ENCODE measurements at places on chromosomes 2 and 18.

GRCh38 chr2:151422917-151423439 is 13.3 kb downstream of the RIF1 start:
- DNase-seq = no peak

DNA sequence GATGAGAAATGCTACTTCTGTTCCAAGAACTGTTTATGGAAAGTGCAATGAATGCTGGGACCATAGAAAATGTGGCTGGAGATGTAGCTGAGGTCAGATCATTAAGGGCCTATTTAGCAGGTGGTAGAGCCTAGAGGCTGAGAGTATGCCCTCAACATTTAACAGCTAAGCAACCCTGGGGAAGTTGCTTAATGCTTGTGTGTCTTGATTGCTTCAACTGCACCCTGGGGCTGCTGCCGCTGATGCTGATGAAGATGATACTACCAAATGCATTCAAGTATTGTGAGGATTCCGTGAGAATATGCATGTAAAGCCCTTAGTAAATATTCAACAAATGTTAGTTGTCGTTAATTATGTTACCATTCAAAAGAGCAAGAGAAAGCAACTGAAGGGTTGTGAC is 273.2 kb downstream of the BCL11A start:
- DNase-seq = no peak

DNA sequence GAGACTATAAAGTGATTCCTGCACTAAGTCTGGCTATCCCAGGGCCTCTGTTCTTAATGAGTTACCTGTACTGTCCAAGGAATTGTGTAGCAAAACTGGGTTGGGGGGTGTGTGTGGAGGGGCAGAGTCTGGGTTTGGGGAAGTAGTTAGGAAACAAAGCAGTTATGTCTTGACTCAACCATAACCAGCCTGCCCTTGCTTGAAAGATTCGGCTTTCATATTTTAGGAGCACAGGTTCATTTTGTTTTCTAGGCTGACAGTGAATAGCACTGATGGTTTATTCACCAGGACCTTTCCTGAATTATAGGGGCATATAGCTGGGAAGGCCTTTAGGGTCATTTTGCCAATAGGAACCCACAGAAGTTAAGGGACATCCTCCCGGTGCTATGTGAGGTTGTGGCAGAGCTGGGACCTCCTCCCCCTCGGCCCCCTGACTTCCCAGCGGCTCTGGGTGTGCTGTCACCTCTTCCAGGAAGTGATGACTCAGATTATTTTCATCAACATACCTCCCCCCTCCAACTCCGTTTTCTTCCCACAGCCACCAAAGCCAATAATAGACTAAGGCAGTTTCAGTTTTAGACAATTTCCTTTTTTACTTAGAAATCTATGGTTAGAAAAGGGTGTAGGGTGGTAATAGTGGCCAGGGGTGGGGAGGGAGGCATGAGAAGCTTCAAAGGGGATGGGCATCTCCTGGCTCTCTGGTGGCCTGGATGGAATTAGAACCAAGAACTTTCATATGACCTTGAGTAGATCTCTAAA is 44.8 kb downstream of the SETBP1 start:
- DNase-seq = no peak

DNA sequence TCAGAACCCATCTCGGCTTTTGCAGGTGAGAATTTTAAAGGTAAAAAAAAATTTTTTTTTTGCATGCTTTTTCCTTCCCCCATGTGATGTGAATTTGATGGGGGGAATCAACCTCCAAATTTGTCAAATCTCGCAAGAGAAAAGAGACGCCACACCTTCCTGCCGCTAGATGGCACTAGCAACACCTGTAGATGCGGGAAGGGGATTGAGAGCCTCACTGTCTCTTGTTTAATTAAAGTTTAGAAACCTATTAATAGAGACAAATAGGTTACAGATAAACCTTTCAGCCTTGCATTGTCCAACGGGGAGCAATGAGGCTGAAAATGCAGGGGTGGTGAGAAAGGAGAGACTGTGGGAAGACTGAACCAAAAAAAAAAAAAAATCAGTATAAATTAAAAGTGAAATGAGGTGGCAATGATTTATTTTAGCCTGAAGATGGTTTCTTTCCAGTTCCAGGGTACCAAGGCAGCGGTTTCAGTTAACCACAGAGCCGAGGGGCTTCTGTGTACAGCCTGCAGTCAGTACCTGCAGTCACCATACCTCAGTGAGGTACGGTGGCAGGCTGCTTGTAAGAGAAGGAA is 84.6 kb downstream of the NRP2 start:
- DNase-seq = peak; percentile 46

GRCh38 chr2:25311865-25312575 is 29.7 kb downstream of the DNMT3A start:
- DNase-seq = no peak

DNA sequence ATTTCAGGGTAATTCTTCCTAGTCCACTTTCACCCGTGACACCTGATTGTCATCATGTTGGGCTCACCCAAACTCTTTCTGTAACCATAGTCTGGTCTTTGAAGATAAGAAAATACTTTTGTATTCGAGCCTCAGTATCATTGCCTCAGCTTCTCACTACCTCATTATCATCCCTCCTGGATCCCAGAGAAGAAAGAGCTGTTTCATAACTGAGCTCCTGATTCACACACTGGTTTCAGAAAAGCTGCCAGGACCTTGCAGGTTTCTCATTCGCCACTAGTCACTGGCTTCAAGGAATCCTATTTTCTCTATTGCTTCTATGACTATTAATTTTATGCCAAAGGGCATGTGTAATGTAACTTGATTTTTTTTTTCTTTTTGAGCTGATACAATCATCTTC is 2.9 kb upstream of the CRIM1 start:
- no peak for DNase-seq

DNA sequence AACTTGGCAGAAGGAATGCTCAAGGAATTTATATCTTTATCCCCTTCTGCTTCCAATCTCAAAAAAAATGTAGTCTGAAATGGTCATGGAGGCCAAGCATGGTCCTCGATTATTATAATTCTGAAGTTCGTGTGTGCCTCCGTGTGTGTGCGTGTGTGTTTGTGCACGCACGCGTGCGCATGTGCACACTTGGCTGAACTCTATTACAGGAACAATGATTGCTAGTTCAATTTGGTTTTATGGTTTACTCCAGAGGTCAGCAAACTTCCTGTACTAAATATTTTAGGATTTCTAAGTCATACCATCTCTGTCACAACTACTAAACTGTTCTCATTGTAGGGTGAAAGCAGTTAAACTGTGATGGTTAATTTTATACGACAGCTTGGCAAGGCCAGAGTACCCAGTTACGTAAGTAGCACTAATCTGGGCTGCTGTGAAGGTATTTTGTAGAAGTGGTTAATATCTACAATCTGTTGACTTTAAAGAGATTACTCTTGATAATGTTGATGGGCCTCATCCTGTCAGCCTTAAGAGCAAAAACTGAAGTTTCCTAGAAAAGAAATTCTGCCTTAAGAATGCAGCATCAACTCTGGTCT is 5.8 kb upstream of the MARCHF7 start:
- DNase-seq = no peak

- peak; percentile 12 for DNase-seq
Measured at GRCh38 chr2:16127276-16127940, 187.1 kb downstream of the MYCN start.

- DNase-seq = no peak
Measured at GRCh38 chr18:478681-479080, 21.8 kb downstream of the COLEC12 start.

DNA sequence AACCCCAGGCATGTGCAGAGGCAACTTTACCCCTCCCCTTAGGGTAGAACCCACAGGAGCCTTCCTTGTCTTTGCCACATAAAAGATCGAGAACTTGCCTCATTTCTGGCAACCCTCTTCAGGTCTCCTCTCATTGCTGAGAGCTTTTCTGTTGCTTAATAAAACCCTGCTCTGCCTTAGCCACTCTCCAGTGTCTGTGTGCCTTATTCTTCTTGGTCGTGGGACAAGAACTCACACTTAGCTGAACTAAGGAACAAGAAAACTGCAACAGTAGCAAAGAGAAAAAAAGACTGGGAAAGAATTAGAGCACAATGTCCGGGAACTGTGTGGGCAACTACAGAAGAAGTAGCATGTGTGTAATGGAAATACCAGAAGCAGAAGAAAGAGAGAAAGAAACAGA is 56.2 kb upstream of the SMIM21 start:
- no peak for DNase-seq

- DNase-seq = no peak
Measured at GRCh38 chr18:35443434-35443833, 54.3 kb downstream of the INO80C start.

DNA sequence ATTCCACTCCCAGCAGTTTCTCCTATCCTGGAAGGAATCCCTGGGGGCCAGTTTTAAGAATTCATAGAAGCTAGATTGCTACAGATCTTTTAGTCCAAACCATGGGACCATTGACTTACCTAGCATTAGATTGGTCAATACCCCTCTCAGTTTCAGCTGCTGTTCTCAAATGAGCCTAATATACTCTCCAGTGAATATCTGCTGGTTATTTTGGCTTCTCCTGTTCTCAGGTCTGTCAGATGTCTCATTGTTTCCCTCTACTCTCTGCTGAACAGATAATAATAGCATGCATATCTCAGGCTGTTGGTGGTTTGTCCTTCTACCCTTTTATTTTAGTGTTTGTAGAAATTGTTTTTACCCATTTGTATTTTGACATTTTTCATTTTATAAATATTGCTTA is 99.5 kb downstream of the FHOD3 start:
- DNase-seq = no peak

DNA sequence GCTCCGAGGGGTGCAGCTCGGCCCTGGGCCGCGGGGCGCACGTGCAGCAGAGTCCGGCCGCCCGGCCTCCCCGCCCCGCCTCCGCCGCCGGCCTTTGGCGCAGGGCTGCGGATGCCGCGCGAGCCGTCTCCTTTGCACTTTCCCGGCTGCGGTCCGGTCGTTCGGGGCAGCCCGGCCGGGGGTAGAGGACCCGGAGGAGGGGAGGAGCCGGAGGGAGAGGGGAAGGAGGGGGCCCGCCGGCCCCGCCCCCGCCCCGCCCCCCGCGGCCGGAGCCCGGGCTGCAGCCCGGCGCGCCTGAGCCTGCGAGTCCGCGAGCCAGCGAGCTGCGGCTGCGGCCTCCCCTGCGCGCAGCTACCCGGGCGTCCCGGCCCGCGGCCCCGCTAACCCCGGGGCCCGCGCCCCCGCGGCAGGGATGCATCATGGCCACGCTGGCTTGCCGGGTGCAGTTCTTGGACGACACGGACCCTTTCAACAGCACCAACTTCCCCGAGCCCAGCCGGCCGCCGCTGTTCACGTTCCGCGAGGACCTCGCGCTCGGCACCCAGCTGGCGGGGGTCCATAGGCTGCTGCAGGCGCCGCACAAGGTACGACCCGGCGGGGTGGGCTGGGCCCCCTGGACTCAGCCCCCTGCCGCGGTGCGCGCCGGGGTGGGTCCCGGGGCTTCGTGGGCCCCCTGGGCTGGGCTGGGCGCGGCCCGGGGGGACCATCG is at the start of gene FHOD3:
FHOD3 (plus strand) TSS at position 297 of the 709 bp plus-strand sequence; CDS start at position 420, 123 bp downstream.
- peak; percentile 53 for DNase-seq

DNA sequence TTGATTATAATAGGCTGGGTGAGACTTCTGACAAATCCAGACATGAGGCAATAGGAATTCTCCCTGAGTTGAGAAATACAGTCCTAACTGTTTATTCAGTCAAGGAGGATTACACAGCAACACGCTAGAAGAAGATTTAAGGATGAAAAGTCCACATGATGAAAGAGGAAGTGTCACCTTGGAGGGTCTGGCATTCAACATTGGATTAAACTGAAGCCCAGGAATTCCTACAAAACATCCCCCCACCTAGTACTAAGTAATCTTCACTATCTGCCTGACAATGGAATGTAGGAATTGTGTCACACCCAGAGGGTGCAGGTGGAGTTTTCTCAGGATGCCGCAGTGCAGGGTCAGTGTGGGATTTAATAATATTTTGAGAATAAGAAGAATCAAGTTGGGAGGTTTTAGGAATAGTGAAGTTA is 142.4 kb downstream of the SOCS6 start:
- no peak for DNase-seq

- DNase-seq = no peak
Measured at GRCh38 chr2:221883976-221884375, 311.9 kb upstream of the EPHA4 start.

- no peak for DNase-seq
Measured at GRCh38 chr18:21047126-21047525, 64.5 kb downstream of the ROCK1 start.

GRCh38 chr2:68994864-68995263 is 18.1 kb upstream of the ANTXR1 start:
- no peak for DNase-seq

DNA sequence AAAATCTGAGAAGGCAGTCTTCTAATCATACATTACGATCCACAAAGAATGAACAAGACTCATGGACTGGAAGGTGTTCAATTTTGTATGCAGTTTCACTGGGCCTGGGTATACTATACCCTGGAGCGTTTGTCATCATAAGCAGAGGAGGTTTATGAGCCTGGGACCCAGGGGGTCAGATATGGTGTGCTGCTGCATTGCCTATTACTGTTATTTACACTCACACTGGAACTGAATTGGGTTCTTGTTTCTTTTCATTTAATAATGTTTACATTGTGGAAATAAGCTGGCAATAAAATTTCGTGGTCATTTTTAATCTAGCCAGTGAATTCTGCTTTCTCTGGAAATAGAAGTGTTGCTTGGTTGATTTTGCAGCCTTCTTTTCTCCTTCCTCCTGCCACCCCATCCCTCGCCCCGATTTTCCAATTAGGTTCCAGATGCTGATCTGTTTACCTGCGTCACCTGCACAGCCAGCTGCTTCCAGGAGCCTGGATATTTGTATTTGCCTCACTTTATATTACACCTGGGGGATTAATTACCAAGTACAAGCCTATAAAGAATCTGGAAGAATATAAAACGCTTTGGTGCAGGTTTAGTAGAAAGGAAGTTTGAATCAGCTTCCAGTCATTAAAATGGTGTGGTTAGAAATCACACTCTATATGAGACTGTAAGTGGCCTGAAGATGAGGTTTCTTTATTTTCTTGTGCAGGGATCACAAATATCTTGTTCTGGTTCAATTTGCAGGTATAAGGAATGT is 234.4 kb downstream of the SOCS6 start:
- DNase-seq = no peak

DNA sequence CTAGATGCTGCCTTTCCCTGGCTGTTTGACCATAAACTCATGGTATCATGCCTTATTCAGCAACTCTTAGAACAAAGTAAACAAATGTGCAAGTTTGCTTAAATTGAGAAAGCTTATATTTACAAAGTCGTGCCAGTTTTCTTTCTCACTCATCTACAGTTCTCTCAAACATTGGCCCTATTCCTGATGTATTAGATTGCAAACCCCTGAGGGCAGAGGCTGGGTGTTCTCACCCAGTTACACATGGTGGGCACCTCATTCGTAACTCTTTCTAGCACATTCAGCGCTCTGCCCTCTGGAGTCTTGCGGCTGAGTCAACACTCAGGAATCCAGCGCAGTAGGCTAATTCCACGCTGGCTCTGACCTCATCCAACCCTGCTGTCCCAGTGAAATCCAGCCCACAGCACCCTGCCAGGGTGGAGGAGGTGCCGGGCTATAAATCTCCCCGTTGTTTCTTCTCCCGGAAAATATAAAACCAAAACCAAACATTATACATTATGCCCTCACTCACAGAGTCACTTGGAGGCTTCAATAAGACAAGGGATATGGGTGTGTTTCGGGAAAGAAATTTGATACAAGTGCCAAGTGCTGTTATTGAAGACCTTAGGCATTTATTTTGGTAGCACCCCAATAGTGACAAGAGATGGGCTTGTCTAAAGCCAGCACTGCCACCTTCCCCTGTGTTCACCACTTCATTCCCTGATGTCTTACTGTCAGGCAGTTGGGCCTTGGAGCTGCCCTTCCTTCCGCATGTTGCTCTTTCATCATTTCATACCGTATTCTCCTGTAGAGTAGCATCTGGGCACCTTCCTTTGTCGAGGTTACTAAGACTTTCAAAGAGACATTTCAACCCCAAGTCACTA is 287.4 kb downstream of the PRKCE start:
- DNase-seq = no peak
